ENCODE measurements at places on chromosomes 5 and 9.

DNA sequence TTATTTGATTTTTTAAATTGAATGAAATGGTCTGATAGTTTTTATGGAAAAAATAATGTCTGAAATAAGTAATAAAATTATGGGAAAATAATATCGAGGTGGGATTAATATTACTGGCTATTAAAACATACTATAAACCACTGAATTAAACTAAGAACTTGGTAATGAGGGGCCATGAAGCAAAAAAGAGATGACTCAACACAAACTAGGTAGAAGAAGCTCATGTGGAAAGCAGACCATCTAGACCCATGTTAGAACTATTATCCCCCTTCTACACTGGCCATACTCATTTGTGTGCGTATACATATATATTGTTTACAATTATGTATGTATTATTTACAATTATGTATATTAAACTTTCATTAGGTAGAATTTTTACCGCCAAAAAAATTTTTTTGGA is 8.5 kb upstream of the GPR150 start:
- no peak for DNase-seq

GRCh38 chr5:58266402-58266801 is 193.5 kb downstream of the PLK2 start:
- DNase-seq, result no peak

DNA sequence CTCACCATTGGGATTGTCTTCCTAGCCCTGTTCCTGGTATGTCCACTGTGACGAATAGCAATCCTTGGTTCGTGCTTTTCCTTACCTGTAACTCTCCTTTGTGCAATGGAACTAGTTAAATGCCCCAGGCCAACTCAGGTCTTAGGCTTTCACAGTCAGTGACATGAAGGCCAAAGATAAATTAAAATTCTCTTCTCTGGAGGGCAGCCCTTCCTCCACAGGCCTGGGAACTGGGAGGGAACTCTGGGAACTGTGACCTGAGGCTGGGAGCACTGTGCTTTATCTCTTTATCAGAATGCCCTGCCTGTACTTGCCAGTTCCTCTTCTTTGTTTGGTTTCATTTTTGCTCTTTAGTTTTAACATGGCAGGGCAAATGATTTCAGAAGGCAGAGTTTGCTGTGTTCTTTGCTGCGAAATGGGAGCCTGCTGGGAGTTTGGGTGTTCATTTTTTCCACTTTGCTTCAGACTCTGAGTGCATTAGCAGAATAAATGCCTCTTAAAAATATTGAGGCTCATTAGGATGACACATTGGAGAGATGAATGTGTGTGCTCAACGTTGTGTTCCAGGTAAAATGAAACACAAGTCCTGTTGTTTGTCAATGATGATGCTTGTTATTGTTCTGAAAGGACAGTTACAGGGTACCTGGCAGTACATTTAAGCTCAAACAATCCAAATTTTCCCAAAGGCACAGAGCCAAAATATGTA is 118.1 kb downstream of the NUDT12 start:
- no peak for DNase-seq

- no peak for DNase-seq
These were observed 93.4 kb downstream of the RXRA start for GRCh38 chr9:134419684-134420076.

DNA sequence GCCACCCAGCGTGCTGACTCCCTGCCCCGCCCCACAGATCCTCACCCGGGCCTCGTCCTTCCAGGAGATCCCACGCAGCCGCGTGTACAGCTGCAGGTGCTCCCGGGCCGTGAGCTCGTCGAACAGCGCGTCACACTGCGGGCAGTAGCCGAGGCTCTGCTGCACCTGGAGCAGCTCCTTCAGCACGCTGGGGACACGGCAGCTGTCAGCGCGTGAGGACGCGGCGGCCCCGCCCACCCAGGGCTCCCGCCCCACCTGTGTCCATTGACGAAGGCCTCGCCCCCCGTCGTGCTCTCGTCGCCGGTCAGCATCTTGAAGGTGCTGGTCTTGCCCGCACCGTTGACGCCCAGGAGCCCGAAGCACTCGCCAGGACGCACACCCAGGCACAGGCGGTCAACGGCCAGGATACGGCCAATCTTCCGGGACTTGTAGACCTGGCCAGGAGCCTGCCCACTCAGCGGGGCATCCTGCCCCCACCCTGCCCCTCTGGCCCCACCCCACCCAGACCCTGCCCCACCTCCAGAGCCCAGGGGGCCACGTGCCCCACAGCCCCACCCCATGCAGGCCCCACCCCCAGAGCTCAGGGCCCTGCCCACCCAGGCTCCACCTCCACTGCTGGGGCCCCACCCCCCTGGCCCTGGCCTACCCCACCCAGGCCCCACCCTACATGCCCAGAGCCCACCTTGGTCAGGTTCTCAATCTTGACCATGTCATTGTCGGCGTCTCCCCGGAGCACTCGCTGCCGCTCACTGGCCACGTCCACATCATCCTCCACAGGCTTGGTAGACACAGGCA is 13.8 kb upstream of the CLIC3 start:
- DNase-seq, result no peak

DNA sequence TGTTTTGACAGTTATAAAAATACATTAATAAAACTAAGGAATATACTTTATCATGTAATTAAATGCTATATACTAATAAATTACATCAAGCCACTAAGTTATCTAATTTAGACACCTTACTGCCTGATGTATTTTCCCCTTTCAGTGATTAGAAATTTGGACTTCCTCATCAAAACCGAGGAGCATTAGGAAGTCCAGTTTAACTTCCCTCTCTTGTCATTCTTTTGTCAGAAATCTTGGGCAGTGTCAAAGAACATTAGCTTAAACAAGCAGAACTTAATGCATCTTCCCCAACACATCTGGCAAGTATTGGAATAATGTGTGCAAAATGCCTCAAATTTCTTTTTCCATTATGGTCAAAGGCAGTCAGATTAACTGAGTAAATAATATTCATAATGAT is 81.6 kb downstream of the PLPP1 start:
- no peak for DNase-seq
